ENCODE measurements at places on chromosomes 4 and X.

DNA sequence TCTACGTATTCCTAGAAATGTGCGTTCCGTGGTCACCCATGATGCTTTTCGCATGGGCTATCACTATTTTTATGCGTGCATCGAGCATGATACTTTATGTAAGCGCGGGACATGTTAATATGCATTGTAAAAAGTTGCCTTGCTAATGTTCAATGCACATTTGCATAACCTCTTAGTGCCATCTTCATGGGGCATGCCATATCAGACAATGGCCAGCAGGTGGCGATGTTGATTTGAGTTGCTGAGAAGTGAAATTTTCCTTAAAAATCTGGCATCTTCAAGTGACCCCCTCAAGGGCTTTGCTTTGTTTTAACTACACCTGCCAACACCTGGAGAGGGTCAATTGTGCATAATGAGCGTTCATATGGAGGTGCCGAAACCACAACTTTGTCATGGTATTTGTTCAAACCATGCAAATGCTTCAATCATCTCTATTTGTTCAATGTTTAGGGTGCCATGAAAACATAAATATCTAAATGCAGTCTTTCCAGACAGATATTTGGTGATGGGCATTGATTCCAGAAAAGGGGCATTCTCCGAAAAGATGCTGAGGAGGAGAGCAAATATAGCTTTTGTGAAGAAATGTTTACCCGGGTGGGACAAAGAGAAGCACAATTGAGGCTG is 833.9 kb upstream of the PRKX start:
- peak; percentile 20 for DNase-seq

DNA sequence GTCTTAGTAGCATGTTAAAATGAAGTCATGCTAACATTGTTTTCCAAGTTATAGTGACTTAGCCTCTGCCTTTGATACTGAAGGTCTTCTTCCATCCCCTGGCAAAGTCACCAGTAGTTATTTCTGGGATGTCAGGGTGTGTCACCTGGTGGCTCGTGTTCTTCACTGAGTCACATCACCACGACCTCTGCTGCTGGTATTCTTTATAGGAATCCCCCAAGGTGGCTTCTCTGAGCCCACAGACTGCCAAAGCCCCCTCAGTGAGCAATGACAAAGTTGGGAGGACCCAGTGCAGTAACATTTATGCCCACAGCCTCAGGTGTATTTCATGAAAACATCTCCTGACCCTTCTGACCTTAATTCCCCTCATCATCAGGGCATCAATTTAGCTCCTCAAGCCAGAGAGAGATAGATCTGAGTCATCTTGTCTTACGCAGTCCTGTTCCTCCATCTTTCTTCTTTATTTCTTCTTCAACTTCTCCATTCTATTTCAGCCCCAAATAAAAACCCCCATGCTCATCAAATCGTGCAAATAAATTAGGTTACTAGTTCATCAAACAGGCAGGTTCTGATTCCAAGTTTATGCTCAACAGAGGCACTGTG is 29.3 kb upstream of the GPRIN3 start:
- DNase-seq = no peak

- DNase-seq = no peak
Observed at GRCh38 chr4:154014407-154015321, 225.8 kb upstream of the SFRP2 start.

GRCh38 chr4:95048296-95048695 is 290.5 kb downstream of the BMPR1B start:
- DNase-seq = no peak

GRCh38 chr4:53981567-53981966 is 82.8 kb downstream of the CHIC2 start:
- DNase-seq = no peak

DNA sequence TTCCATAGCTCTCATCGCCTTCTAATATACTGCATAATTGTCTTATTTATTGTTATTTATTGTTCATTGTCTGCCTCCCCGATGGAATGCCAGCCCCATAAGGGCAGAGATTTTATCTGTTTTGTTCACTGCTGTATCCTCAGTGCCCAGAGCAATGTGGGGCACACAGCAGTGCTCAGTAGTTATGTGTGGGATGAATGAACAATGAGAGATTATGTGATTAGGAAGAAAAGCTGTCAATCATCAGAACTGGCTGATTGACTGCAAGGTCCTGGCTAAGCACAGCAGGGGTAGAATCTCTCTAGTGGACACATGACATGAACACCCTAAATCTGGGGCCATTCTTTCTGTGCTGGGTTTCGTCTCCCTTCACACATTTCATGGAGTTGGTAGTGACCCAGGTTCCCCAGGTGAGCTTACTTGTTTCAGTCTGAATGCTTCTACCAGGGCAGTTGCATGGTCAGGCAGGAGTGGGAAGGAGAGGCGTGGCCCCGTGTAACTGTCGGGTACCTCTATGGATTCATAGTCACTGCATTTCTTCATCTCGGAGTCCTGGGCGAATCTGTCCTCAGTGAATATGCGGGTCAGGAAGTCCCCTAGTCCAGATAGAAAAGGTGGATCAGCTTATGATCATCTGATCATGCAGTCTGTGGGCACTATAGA is 12.6 kb downstream of the PPEF2 start:
- no peak for DNase-seq

Measured in CD4-positive, alpha-beta T cell treated with Interleukin-15 for 1 hour (primary cell).